ENCODE measurements at places on chromosomes 16 and 17.

- DNase-seq, result no peak
These were observed 37.6 kb downstream of the RNF112 start for GRCh38 chr17:19448341-19449268.

DNA sequence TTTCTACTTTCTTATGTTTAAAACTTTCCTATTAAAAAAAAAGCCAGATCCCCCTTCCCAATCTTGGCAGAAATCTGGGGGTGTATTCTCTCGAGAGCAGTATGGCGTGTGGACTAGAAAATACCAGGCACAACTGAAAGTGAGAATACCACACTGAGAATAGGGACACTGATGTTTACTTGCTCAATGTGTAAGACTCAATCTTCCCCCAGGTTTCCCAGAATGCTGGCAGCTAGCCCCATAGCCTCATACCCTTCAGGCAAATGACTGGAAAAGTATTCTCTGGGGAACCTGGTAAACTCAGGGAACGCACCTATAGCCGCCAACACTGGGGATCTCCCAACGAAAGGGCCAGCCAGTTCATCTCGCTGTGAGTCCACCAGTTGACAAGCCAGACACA lies 15.3 kb downstream of the ZZEF1 start:
- DNase-seq, result no peak

DNA sequence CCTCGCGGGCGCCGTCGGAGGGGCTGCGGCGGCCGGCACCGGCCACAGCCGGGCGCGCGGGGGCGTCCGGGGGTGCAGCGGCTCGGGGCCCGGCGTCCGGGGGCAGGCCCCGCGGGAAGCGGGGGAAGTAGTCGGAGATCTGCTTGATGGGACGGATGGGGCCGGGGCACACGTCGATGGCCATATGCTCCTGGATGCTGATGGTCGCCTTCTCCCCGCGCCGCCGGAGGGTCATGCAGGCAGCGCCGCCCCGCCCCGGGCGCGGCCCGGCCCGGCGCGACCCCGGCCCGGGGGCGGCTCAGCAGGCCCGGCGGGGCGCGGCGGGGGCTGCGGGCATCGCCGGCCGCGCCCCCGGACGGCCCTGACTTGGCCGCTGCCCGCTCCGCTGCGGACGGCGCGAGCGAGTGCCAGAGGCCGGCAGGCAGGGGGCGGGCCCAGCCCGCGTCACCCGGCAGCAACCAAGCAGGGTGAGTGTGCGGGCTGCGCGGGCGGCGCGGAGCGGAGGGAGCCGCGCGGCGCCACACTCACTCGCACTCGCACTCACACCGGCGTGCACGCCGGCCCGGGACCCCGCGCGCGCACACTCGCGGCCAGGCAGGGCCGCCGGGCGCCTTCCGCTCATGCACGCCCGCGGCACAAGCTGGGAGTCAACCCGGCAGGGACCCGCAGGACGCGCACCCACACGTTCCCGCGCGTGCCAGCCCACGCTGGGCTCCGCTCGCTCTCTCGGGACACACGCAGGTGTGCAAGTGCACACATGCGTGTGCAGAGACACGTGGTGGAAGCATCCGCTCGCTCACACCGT lies at the start of gene DOC2B:
Gene DOC2B, minus strand, starts transcription at position 406 of the 805 bp plus-strand sequence. Its CDS starts 171 bp downstream, at position 235.
- DNase-seq, result no peak

GRCh38 chr17:1946021-1946932 lies 78.9 kb downstream of the RTN4RL1 start:
- DNase-seq, result no peak

DNA sequence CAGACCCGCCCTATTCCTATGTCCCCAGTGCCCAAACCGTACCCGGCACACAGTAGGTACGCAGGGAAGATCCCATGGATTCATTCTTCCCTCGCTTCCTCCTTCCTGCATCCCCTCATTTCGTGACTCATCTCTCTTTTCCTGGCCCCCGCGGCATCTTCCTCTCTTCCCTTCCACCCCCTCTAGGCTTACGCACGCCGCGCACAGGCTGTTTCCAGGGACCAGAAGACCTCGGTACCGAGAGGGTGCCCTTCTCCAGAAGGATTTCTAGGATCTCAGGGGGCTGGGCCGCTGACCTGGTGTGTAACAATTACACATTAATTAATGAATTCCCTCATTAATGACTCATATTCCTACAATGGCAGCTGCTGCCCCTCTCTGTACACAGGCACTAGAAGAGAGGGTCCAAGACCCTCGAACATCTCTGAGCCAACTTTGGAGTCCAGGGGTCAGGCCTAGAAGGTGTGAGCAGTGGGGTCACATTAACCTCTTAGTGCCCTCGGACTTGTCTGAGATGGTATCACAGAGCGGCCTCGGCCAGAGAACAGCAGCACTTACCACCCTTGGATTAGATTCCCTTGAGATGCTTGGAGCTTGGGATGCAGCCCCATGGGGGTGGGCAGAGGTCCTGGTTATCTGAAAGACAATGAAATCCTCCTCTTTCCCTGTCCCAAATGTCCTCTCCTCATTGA lies 16.8 kb upstream of the PLLP start:
- DNase-seq, result no peak

DNA sequence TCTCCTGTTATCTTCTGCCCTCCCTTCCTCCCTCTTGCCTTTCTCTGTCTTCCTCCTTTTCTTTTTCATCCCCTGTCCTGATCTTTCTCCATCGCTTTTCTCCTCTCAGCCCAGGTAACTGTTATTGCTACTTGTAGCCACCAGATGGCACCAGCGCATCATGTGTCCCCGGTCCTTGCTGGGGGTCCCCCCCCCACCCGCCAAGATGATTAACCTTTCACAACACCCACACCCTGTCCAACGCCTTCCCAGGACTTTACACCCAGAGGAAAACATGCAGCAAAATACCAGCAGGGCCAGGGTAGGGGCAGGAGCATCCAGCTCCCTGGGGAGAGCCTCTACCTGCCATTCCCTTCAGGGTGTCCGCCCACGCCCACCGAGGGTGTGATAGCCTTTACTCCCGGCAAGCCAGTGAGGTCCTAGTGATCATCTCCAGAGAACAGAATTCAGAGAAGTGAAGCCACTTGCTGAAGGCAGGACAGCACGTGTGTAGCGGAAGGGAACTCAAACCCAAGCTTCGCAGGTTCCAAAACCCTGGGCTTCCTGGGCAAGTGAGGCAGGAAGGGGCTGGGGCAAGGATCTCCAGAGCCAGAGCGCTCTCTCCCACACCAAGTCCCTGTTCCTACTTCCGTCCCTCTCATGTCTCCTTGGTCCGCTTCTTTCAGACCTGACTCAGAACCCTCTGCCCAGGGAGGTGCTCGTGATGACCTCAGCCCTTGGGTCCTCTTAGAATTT lies 13.4 kb upstream of the TAC4 start:
- peak; percentile 67 for DNase-seq

DNA sequence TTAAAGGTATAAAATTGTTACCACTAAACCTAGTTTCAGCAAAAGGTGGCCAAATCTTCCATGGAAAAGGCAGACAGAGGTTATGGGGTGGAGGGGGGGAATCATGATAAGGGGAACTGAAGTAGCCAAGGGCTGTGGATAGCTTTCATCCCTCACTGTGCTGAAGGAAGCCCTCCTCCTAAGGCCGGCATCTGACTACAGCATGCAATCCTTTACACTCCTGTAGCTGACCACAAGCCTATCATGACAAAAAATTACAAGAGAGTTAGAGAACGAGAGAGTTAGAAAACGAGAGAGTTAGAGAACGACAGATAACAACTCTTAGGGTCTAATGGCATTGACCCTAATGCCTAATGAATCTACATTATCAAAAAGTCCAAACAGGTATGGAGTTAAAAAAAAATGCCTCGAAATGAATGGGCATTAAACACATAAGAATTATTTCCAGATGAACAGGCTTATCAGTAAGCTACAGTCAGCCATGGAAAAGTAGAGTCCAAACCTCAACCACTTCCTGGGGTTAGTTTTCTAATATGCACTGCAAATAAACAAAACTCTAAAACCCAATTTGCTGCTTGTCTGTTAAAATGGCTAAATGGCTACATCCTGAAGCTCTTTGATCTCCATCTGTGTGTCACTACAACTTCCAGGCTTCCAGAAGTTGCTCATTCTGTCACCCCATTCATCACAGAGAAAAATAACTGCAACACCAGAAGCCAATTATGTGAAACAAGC lies 29.7 kb downstream of the DUSP14 start:
- no peak for DNase-seq

- no peak for DNase-seq
These were observed 107.4 kb upstream of the ANKFN1 start for GRCh38 chr17:56045872-56046271.
